Fibroblast of villous mesenchyme (primary cell): ENCODE measurements at places on chromosomes 6 and 20.

DNA sequence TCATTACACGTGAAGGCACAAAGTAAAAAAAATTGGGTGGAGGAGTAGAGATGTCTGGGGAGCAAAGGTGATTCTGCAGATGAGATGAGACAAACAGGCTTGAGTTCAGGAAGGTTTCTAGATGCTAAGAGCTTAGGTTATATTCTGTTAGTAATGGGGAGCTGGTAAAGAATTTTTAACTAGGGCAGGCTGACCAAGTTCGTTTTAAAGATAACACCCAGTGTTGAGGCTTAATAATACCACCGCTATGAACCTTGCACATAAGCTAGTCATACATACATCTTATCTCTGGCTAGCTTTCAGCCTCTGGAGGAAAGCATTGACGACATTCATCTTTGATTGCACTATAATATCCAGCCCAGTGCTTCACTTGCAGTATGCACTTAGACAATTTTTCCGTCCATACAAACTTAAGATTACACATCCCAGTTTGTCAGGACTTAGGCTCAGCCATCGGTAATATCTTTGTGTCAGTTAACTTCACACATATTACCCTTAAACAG is 12.1 kb downstream of the NHSL1 start:
- no peak for DNase-seq

- DNase-seq: no peak
Measured at GRCh38 chr6:34573567-34574183, 17.5 kb upstream of the SPDEF start.

- no peak for DNase-seq
Measured at GRCh38 chr20:41654292-41654691, 36.1 kb upstream of the CHD6 start.

GRCh38 chr6:17032590-17032987 is 69.3 kb upstream of the STMND1 start:
- peak; percentile 14 for DNase-seq

DNA sequence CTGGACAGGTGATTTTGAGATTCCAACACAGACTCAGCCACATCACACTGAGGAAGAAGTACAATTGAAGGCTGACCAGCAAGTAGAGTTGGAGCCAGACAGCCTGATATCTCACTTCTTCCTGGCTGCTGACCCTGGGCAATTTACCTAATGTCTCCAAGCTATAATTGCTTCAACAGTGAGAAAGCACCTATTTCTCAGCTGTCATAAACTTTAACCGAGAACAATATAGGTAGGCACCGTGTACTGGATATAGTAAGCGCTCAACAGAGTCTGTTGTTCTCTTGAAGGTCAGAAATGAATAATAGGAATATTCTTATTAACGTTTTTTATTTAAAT is 28.3 kb downstream of the STX7 start:
- DNase-seq: no peak

DNA sequence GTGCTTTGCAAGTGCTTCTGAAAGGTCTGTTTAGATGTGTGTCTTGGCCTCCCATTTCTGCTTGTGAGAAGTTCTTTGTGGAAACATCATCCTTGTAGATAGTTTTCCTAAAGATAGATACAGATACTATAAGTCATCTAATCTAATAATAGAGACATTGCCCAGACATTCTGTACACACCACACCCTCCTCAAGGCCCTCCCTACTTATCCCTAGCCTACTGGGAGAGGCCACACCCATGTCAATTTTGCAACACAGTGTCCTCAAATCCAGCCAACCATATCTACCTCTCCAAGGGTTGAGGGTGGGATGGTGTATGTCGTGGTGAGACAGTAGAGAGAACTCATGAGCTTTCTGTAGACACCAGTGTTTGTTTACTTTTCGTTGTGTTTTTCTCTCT is 6.2 kb downstream of the KDM1B start:
- peak; percentile 11 for DNase-seq

DNA sequence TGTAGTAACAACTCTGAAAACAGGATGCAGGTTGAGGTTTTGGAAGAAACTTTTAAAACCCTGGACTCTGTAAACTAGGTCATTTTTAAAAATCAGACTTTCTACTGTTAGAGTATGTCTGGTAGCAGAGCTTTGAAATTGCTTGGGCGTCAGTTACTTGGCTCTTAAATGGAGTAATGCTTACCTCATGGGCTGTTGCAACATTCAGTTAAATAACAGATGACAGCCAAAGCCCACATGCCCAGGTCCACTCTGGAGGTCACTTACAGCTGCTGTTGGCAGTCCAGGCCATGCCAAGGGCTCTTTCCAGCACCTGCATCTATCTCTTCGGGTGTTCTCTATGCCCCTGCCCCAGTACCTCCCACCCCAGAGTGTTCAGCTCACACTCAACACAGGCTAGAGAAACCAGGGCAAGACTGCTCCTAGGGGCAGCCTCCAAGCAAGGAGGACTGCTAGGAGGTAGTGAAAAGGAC is 96.4 kb downstream of the BANF2 start:
- peak; percentile 91 for DNase-seq

GRCh38 chr20:32626407-32626806 is 41.3 kb upstream of the NOL4L start:
- no peak for DNase-seq

DNA sequence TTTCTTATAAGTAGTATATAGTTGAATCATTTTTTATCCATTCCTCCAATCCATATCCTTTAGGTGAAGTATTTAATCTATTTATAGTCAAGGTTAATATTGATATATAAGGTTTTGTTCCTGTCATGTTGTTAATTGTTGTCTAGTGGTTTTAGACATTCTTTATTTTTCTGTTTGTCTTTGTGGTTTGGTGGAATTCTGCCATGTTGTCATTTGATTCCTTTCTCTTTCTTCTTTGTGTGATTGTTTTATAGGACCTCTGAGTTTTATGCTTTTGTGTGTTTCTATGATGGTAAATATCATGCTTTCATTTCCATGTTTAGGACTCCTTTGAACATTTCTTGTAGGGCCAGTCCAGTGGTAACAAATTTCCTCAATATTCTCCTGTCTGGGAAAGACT is 450.3 kb upstream of the BTBD3 start:
- DNase-seq: no peak

DNA sequence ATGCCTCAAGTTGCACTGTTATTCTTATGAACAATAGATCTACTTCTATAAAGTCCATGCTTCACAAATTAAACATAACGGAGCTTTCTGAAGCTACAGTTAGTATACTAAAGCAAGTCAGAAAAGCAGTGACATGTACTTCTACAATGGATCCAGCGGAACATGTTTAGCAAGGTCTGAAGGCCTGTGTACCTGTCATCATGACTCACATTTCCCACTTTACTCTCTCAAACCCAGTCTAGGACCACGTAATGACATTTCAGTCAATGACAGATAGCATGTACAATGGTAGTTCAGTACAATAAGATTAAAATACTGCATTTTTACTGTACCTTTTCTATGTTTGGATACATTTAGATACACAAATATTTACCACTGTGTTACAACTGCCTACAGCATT is 132.1 kb downstream of the MMS22L start:
- no peak for DNase-seq

DNA sequence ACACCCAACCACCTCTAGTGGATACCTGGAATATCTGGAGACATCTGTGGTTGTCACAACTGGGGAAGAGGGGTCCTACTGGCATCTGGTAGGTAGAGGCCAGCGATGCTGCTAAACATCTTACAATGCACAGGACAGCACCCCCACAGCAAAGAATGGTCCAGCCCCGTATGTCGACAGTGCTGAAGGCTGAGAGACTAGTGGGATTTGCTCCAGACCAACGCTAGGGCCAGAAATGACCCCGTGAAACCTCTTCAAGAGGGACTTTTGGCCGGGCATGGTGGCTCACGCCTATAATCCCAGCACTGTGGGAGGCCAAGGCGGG is 7.2 kb downstream of the PREX1 start:
- no peak for DNase-seq

- no peak for DNase-seq
Measured at GRCh38 chr6:75446241-75446880, 47.2 kb downstream of the FILIP1 start.

DNA sequence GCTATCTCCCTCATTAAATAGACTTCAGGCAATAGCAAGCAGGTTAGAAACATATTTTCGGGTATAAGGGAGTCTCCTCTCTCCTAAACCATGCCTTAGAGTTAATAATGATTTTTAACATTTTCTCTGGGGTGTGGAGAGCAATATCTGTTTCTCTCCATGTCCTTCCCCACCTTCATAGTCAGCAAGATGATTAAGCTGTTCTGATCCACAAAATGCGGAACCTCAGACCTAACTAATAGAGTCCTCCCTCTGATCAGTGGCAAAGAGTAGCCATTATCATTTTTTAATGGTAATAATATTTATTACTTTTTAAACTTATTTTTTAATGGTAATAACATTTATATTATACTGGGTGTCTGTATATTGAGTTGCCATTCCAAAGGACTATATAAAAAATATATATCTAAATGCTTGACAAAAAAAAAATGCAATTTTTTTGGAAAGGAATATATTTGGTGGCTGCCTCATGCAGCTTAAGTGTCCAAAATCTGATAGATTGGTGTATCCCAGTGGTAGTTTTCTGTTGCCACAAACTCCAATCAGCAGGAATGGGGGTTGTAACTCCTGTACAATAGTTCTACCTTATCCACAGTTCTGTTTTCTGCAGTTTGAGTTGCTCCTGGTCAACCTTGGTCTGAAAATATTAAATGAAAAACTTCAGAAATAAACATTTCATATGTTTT is 14.0 kb upstream of the BTN3A2 start:
- DNase-seq: no peak

DNA sequence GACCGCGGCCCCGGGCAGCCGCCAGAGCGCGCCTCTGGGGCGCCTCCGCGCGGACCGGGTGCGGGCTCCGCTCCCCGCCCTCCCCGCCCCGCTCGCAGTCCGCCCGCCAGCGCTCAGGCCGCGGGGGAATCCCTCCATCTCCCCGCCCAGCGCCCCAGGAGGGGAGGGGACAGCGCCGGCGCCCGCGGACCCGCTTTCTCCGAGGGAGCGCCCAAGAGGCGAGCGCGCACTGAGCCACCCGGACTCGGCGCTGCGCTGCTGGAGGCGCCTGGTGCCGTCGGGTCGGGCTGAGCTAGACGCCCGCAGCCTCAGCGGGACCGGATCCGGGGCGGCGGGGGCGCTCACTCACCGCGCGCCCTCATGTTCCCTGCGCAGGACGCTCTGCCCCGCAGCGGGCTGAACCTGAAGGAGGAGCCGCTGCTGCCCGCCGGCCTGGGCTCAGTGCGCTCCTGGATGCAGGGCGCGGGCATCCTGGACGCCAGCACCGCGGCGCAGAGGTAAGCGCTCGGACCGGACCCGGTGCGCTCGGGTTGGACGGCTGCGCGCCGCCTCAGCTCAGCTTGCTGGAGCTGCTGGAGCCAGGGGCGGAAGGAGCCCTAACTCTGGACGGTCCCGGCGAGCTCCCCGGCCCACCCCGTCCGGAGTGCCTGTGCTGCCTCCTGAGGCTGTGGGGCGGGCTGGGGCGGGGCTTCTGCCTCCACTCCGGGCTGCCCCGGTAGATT is 867 bp downstream of the EBF4 start:
- DNase-seq: peak; percentile 17

DNA sequence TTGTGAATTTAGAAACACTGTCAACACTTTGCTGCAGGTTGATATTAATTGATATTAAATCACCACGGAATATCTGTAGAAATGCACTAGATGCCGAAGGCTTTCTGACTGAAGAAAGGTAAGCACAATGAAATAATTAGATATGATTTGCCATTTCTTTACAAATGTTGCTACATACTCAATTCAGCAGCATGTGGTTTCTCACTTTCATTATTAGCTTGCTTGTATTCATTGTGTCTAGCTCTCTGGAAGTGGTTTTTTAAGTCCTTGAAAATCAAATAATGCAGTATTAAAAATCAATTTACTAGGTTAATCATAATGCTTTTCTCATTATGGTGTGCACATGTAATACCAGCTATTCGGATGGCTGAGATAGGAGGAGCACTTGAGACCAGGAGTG is 231.3 kb upstream of the MARCKS start:
- no peak for DNase-seq

- DNase-seq: peak; percentile 37
Measured at GRCh38 chr6:6781873-6782227, 193.3 kb downstream of the LY86 start.

DNA sequence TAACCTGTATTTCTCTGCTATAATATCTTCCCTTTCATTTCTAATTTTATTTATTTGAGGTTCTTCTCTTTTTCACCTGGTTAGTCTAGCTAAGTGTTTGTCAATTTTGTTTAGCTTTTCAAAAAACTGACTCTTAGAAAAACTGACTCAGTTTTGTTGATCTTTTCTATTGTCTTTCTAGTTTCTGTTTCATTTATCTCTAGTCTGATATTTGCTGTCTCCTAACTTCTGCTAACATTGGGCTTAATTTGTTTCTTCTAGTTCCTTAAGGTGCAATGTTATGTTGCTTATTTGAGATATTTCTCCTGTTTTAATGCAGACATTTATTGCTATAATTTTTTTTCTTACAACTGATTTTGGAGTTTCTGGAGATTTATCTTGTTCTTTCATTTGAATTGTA is 1011.0 kb downstream of the EPHA7 start:
- DNase-seq: no peak

DNA sequence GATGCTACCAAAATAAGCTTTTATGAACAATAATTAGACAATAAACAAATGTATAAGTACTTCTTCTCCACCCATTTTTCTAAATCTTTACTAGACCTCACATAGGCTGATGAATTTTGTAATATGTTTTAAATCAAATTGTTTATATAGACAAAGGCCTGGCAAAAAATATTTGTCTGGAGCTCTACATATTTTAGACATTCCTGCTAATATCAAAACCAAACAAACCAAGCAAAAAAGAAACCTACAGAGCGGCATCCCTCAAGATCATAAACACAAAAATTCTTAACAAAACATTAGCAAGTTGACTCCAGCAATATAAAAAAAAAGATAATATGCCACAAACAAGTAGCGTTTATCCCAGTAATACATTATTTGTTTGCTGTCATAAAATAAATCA is 87.2 kb downstream of the ADAT2 start:
- DNase-seq: peak; percentile 11

DNA sequence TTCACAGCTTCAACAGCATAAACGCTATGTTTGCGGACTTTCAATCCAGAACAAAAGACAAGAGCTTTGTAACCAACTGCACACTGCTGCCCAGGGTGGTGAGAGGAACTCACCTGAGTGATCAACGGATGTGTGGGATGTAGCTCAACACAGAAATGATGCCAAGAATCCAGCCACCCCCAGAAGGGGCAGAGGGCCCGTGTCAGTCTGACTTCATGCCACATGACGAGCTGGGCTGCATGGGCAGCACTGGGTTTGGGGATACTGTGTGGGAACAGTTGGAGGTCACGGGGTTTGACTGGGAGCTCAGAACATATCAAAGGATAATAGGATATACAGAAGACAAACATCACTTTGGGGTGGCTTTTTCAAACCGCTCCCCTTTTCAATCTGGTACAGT is 79.4 kb upstream of the TRAF3IP2 start:
- no peak for DNase-seq

DNA sequence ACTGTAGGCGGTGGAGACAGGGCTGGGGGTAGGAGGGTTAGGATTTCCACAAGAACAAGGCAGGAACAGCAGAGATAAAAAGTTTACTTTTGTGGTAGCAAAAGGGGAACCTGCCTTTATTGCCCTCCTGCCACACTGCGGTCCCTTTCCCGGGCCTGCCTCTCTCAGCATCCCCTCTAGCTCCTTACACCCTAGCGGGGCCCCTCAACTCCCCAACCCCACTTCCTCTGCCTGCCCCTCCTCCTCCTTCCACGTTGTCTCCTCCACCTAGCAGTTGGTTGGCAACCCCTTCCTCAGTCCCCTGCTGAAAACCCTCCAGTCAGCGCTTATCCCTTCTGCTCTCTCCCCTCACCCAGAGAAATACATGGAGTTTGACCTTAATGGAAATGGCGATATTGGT is 714 bp downstream of the AIF1 start:
- no peak for DNase-seq

- DNase-seq: peak; percentile 56
Measured at GRCh38 chr6:22025468-22026163, 271.2 kb downstream of the PRL start.

- DNase-seq: no peak
Measured at GRCh38 chr20:46291401-46291800, 16.9 kb downstream of the CDH22 start.
